ENCODE measurements at places on chromosomes 1 and 21.

DNA sequence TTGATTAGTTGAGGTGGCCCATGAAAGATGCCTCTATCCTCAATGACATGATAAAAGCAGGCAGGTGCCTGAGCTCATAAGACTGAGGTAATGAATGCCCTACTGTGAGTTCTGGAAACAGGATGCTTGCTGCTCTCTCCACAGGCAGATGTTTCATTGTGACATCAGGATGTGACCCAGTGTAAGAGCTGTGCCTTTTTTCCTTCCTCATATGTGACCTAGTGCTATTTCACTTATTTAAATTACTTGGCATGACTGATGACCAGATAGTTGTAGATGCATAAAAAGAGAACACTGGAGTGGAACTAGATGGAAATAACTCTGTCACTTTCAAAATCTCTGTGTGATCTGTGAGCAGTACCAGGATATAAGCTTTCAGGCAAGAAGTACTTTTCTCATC, 31.9 kb downstream of the KIF14 start:
- DNase-seq, result no peak

- DNase-seq, result no peak
These were observed 20.1 kb upstream of the ADAR start for GRCh38 chr1:154628121-154628405.

- no peak for DNase-seq
These were observed 1.0 kb upstream of the DMRTA2 start for GRCh38 chr1:50424045-50424883.

DNA sequence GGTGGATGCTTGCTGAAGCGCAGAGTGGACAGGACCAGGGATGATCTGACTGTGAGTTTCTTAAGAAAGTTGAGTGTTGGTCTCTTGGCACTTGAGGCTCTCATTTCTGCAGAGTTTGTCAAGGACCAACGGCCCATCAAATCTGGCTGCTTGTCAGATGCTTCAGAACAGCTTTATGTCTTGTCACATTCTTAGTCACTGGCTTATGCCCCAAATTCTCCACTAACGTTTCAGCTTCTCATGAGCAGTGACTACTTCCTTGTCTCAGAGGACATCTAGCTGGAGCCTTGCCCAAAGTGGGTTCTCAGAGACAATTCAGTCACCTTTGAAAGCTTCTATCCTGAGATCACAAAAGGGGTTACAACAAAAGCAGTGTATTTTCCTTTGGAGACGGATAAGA, 92.3 kb downstream of the ST6GALNAC5 start:
- no peak for DNase-seq

DNA sequence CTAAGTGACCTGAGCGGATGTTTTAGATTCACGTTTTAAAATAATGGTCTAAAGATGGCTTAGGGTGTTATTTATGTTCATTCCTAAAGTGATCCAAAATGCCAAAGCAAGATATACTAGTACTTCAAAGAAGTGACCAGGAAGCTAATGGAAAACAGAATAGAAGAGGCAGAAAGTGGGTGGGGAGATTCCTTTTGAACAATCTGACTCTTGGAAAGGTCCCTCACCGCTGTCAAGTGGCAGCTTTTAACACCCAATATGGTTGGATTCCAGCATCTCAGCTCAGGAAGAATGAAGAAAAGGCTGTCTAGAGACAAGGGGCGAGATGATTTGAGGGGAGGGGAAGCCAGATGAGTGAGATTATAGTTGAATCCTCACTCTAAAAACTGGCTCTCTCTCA, 90.3 kb downstream of the SCMH1 start:
- DNase-seq, result no peak

- no peak for DNase-seq
These were observed 17.5 kb downstream of the ZMYM4 start for GRCh38 chr1:35285771-35286606.

DNA sequence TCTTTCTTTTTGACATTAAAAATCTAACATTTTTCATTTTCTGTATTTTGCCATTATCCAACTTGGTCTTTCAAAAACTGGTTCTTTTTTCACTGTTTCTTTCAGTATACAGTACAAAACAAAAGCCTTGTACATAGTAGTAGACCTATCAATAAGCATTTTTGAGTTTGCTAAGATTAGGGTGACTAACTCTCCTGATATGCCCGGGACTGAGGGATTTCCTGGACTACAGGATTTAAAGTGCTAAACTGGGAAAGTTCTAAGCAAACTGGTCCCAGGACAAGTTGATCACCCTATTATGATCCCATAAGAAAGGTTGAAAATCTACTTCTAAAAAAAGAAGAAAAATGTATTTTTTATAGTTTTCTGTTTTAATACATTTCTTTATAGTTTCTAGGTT, 120.9 kb downstream of the USP25 start:
- no peak for DNase-seq

DNA sequence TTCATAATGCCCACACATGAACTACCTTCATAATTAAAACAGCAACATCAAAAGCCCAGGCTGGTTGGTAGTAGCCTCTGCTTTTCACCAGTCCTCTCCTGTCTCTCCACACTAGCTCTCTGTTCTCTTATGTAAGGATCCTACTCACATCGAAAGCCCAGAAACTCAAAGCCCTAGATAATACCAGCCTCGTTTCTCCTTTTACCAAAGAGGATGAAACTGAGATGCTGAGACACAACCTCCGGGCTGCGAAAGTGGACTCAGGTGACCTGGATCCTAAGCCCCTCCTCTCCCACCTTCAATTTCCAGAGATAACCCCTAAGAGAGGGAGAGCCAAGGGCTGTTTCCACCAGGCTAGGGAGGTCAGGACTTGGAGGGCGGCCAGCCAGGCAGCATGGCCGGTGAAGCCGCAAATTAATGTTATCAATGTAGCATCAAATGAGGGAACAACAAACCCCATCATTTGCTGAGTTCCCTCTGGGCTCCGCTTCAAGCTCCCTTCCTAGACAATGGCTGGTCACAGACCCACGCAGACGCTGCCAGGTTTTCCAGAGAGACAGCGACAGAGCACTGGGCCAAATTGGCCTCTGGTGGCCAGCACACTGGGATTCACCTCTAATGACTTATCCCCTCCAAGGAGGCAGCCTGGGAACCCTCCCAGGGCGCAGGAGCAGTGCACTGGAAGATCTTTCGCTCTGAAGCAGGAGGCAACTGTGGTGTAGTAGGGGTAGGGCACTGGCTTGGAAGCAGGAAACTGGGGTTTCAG, 20.7 kb upstream of the STMN1 start:
- DNase-seq, result no peak

DNA sequence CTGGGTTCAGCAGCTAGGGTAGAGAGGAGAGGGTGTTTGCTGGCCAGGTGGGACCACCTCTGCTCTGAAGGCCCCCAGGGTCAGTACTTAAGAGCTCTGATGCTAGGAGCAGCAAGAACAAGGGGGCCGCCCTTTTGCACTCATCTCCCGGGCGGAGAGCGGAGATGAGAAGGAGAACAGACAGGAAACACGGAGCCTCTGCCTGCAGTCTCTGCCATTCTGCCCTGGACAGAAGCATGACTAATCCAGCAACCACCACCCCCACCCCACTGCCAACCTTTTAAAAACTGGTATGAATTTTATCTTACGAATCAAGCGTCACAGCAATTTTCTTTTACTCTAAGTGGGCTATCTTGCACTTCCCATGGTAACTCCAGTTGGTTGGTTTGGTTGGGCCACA, 34.5 kb downstream of the PARP1 start:
- DNase-seq, result no peak

GRCh38 chr1:182122256-182122912, 60.9 kb upstream of the ZNF648 start:
- DNase-seq, result no peak

DNA sequence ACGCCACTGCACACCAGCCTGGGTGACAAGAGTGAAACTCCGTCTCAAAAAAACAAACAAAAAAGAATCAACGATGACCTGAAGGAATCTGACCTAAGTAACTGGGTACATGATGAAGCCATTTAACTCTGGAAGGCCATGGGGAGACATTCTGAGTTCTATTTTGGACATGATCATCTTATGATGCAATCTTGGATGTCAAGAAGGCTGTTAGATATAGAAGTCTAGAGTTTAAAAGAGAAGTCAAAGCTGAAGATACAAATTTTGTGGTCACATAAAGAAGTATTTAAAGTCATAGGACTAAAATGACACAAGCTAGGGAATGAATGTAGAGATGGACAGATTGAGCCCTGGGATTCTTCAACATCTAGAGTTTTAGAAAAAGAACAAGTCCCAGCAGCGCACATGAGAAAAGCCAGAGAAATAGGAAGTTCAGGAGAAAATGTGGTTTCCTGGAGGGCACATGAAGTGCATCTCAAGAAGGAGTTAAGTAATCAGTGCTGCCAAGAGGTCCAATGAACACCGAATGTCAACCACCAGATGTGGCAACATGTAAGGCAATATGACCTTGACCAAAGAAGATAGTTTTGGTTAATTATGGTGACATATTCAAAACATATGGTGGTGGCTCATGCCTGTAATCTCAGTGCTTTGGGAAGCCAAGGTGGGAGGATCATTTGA, 26.8 kb downstream of the ELK4 start:
- no peak for DNase-seq

- DNase-seq, result no peak
These were observed 47.8 kb upstream of the SRSF10 start for GRCh38 chr1:24027838-24028468.

DNA sequence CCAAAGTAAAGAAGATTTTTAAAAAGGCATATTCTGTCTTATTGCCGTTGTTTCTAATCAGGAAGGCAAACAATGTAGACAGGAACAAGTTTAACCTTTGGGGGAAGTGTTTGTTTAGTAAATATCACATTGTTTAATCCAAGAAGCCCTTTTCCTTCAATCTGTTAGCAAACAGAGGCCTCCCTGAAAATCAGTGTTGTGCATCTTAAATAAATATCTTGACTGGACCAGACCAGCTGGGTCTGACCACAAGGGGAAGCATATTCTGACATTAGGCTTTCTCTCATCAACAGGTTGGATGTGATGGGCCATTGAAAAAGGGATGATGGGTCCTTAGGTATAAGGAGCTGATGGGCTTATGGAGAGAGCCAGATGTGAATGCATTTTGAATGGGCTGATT, 81.8 kb upstream of the SGIP1 start:
- no peak for DNase-seq

- no peak for DNase-seq
These were observed 54.2 kb downstream of the SLC37A1 start for GRCh38 chr21:42567861-42568260.

DNA sequence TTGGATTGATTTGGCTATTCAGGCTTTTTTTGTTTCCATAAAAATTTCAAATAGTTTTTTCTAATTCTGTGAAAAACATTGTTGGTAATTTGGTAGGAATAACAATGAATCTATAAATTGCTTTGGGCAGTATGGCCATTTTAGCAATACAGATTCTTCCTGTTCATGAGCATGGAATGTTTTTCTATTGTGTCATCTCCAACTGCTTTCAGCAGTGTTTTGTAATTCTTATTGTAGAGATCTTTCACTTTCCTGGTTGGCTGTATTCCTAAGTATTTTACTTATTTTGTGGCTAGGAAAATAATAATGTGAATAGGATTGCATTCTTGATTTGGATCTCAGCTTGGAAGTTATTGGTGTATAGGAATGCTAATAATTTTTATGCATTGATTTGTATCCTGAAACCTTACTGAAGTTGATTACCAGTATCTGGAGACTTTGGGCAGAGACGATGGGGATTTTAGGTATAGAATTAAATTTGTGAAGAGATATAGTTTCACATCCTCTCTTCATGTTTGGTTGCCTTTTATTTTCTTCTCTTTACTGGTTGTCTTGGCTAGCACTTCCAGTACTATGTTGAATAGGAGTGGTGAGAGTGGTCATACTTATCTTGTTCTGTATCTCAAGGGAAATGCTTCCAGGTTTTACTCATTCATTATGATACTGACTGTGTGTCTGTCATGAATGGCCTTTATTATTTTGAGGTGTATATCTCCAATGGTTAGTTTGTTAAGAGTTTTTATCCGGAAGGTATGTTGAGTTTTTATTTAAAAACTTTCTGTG, 57.3 kb downstream of the DRAM2 start:
- DNase-seq, result no peak

DNA sequence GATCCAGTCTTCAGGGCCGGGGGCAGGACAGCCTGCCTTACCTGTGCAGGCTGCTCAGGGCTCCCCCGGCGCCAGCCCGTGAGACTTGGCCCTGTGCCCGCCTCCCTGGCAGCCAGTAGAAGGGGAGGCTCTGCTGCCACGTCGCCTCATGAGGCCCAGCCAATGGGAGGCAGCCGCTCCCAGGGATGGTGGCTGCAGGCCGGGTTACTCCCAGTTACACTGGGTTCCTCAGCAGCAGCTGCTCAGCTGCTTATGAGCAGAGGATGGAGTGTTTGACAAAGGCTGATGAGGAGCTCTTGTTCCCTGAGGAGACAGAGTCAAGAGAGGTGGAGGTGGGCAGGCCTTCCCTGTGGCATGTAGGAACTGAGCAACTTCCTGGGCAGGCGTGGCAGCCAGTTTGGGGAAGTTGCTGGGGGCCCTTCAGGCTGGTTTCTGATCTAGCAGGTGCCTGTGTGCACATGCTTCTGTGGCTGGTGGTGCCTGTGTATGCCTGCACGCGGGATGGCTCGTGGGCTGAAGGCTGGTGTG, 5.5 kb downstream of the MFSD2A start:
- no peak for DNase-seq

DNA sequence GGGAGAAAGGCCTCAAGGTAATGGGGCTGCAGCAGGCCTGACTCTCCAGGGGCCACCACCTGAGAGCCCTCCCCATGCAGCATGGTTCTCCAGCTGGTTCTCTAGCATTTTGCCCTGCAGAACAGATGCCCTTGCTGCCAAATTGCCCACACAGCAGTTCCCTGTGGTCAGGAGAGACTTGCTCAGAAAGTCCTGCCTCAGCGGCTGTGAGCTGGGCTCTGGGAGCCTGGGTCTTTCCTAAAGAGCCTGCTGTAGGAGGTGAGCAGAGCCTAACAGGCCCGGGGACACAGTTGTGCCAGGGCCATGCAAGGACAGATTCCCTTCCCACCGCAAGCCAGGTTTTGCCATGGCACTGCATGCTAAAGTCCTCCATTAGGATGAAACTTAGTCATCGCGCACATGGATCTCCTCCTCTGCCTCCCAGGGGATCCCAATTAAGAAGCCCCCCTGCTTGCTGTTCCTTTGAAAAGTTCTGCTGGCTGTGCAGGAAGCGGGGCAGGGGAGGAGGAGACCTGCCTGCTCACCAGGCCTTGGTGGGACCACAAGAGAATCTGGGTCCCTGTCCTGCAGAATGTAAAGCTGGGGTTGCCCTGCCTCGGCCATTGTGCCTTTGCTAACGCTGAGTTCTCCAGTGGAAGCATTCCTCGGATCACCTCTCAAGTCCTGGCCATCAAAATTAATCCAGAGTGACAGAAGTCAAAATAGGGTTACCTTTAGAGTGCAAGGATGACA, 21.4 kb downstream of the TEX35 start:
- no peak for DNase-seq

DNA sequence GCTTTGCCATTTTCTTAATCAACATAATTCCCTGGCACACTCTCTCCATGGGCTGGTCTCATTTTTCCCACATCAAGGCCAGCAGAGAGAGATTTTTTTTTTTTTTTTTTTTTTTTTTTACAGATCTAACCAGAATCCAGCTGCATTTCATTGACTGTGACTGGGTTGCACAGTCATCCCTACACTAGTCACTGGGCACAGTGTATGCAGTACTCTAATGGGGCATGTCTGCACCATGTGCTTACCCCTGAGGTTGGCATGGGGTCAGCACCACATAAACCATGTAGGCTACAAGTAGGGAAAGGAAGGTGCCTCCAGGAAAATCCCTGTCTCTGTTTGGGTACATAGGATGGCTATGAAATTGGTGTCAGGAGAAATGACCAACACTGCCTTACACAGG, 64.1 kb upstream of the LRP8 start:
- no peak for DNase-seq

GRCh38 chr21:29130270-29130969, at the start of gene MAP3K7CL:
MAP3K7CL (plus strand) TSS chr21:29130644; CDS start chr21:29133345, 2,701 bp downstream.
- no peak for DNase-seq

- DNase-seq, result no peak
These were observed 49.6 kb downstream of the RNF220 start for GRCh38 chr1:44454704-44455103.

GRCh38 chr1:163361123-163361934, 39.6 kb downstream of the NUF2 start:
- no peak for DNase-seq

Data from stimulated activated CD8-positive, alpha-beta memory T cell treated with anti-CD3 and anti-CD28 coated beads, Interleukin-4, amount 100 ng/mL, for 4 hours (primary cell).